ENCODE measurements at places on chromosomes 4 and X. TPM values are rescaled to one million over a fixed set of nuclear protein-coding genes. Genes with fewer than 3 reads are reported as not detected.

- DNase-seq: peak; percentile 47
These were observed 32.5 kb upstream of the ZNF185 start for GRCh38 chrX:152865232-152865920.

GRCh38 chrX:9867226-9867625, 81.0 kb downstream of the SHROOM2 start:
- no peak for DNase-seq

GRCh38 chrX:39779952-39780783, 317.6 kb downstream of the BCOR start:
- DNase-seq: no peak

DNA sequence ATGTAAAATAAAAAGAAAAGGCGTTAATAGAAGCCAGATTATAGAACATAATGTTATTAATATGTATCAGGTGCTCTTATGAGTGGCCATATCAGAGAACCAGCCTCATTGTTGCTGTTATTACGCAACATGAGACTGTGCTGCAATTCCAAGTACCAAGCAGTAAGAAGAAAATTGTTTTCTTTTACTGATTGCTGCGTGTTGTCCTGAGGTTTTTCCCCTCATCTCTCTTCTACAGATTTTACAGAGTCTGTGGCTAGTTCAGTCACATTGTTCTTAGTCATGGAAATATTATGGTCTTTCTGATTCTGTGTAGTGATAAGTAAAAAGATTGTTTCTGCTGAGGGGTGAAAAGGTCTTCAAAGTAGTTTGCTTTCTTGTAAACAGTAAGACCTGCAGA, 55.9 kb downstream of the NPNT start:
- DNase-seq: no peak

The ADRA2C gene
- total RNA-seq: 6.2 TPM

DNA sequence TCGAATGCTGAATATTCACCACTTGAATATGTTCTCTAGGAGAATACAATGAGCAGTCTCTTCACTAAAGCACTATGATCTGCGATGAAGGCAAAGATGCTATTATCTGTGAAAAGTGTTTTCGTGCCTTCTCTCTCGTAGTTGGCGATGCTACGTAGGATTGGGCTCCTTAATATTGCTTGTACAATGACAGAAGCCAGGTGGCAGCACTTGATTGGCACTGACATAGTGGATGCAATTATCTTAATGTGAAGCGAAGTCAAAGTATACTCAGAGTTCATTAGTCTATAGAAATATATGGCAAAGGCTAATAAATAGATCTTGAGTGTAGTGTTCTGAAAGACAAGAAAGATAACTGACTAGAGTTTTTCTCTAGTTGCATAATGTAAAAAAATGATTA, 1135.7 kb upstream of the AGA start:
- no peak for DNase-seq

All from Right ventricle myocardium superior (tissue), 1 donor.